Left lung (tissue), 14 donors: ENCODE measurements at places on chromosomes 13 and 19. TPM values are rescaled to one million over a fixed set of nuclear protein-coding genes. Genes with fewer than 3 reads are reported as not detected.

The ZNF154 gene
- total RNA-seq: 8.3 TPM

The LRRC63 gene
- 0.35 TPM for total RNA-seq

DNA sequence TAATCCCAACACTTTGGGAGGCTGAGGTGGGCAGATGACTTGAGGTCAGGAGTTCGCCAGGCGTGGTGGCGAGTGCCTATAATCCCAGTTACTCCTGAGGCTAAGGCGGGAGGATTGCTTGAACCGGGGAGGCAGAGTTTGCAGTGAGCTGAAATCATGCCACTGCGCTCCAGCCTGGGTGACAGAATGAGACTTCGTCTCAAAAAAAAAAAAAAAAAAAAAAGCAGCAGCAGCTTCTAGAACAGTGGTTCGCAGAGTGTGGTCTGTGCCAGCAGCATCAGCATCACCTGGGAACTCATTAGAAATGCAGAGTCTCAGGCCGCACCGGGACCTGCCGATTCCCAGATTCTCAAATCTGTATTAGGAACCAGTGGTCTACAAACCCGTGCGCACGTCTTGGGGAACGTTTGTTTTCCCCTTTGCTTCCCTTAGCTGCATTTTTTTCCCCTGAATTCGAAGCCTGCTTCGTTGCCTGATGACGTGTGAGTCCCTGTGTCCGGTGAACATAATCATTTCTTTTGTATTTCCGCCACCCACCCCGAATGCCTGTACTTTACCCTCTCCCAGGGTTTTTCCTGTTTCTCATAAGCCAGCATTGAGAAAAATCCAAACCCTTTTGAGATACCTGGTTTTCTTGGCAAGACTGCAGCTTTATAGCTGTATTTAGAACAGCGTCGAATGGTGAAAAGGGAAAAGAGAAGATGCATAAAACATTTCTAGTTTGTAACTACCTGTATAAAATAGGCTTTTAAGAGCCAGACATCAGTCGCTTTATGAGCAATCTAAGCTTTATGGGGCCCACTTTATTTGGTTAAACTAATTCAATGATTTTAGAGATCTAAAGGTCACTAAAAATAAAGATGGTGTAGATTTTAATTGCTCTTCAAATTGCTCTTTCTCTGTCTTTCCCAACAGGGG, 49.8 kb downstream of the BICRA start:
- no peak overlapping the region for H3K4me3 ChIP-seq
- H3K27ac ChIP-seq: no peak overlapping the region
- H3K27me3 ChIP-seq: no peaks in the 10 kb centered on the region
- no peak for DNase-seq

DNA sequence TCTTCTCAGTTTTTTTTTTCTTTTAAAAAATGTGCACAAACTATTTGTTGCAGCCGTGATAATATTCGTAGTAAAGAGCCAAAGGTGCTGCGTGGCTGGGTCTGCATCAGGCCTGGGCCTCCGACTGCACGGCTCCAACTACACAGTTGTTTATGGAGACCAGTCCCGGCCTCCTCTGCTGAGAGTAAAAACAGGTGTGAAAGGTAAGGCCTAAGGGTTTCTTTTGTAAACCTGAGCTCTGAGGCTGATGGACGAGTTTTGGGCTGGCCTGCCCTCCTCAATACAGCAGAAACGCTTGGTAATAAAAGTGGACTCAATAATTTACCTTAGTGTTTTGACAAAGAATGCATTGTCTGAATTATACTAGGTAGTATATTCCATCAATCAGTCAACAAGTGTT, 3.9 kb downstream of the MBNL2 start:
- peaks cover 79% of the 10 kb centered on the region for H3K4me1 ChIP-seq
- H3K27ac ChIP-seq: peak overlapping the region; percentile 88
- DNase-seq: no peak
- H3K27me3 ChIP-seq: no peaks in the 10 kb centered on the region
- no peaks in the 10 kb centered on the region for H3K36me3 ChIP-seq

DNA sequence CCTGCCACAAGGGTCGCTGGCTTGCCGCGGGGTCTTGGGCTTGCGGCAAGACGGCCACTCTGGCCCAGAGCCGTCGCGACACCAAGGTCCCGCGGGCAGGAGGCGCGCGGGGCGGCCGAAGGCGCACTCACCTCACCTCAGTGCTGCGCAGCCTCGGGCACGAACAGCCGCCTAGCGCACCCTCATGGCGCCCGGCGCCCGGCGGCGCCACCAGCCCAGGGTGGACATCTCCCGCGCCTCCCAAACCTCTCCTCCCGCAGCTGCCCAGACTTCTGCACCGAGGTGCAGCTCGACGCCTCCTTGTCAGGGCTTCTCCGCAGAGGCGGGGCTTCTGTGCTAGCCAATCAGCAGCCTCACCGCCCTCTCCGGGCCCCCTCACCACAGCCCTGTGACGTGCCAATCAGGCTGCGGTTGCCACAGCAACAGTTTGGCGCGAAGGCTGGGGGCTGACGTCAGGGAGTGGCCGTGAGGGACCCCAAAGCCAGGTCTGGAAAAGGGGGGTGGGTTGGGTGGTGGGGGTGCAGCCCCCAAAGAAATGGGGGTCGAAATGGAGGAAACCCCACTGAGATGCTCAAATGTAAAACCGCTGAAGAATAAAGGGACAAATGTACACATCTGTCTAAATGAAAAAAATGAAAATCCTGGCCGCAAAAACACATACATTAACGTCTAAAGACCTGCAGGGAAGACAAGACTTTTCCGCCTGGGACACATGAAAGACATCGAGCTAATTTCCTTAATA, at the start of the genes PEG3 and ZIM2:
PEG3 (minus strand) TSS at position 276 of the 742 bp plus-strand sequence. CDS start 16,071 bp downstream, outside the sequence.
ZIM2 (minus strand) TSS at position 276 of the 742 bp plus-strand sequence. CDS start 16,449 bp downstream, outside the sequence.
- peak; percentile 82 for DNase-seq
- peak within 1 kb of the TSS; percentile 22 for H3K4me3 ChIP-seq
- no peaks in the 10 kb centered on the region for H3K36me3 ChIP-seq
